ENCODE measurements at places on chromosomes 13 and 19.

GRCh38 chr13:76889254-76889653 lies 3.0 kb upstream of the KCTD12 start:
- DNase-seq, result no peak

DNA sequence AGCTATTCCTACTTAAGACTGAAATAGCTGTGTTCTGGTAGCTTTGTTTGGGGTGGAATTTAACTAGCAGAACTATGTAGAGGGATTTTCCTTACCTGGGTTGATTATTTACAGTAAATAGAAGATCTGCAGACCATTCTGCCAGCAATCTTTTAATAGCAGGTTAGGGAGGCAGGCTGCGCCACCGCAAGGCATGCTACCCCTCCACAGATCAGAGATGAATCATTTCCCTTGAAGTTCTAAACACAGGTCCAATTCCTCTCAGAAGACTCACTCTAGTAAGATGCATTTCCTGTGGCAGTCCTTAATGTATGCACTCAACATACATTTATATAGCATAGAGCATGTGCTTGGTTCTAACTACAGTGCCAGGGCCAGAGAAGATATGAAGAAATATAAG lies 109.0 kb downstream of the TNFRSF19 start:
- DNase-seq, result no peak

DNA sequence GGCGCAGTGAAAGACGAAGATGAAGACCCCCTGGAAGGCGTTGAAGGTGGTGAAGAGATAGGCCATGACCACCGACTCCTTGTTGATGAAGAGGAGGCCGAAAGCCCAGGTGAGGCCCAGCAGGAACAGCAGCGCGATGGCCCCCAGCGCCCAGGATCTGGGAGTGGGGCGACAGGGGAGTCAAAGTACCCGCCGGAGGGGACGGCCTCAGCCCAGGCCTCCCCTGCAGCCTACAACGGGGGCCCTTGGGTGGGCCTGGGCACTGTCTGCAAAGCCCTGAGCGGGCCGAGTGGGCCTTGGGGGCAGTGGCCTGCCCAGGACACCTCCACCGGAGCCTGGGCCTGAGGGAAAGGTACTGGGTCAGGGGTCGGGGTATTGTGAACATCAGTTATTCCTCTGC lies 19.0 kb upstream of the ASF1B start:
- DNase-seq, result no peak

DNA sequence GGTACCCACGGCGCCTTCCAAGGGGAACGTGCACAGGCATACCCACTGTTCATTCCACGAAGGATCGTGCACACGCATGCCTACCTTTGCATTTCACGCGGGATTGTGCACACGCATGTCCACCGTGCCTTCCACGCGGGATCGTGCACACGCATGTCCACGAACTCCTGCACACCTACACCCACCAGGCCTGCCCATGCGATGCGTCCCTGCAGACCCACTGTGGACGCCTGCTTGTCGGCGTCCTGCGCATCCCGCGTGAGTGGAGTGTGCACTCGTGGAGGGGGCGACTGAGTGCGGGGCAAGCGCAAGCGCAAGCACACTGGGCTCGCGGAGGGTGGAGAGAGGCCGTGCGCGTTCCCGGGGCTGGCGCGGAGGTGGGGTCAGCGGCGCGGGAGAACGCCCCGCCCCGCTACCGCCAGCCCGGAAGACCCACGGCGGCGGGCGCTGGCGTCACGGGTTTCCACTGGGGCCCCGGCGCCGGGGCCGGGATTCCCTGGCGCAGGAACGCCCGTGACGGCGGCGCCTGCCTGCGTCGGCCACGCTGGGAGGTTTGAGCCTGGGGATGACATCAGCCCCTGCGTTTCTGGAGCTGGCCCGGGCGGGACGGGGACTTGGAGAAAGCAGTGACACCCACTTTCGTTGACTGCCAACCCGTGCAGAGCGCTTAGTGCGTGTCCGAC lies 18.7 kb downstream of the GADD45B start:
- peak; percentile 47 for DNase-seq

- DNase-seq, result no peak
These were observed 141.0 kb upstream of the TMTC4 start for GRCh38 chr13:100815476-100816046.

DNA sequence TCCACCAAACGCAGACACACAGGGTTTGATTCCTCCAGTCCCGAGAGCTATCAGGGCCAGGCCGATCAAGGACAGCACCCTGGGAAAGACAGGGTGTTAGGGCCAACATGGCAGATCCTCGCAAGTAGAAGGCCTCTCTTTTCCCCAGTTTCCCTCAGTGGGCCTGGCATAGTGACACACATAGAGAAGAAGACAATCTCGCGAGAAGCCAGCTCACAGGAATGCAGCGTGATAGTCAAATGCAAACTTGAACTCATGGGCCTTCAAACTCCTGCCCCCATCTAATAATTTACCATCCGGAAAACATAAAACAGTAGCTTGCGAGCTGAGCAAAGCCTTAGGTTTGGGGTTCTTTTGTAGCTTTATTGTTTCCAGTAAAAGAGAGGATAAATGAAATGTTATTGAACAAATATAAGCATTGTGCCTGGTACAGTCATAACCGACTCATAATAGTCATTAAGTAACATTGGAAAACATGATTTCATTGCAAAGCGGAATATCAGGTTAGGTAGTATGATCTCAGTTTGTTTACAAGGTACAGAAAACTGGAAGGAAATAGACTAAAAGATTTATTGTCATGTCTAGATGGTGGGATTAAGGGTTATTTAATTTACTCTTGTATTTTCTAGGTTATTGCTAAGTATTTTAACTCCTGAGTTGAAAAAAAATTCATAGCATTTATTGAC lies 30.5 kb downstream of the SLC15A1 start:
- DNase-seq, result no peak

- no peak for DNase-seq
These were observed 1599.1 kb downstream of the PCDH9 start for GRCh38 chr13:65631078-65631477.

GRCh38 chr19:10928563-10929401 lies at the start of the genes TIMM29 and YIPF2:
Gene TIMM29 (plus strand): TSS chr19:10928811. CDS start chr19:10928823, 12 bp downstream.
Gene YIPF2 (minus strand): TSS chr19:10928639. CDS start chr19:10928410, 229 bp downstream.
- DNase-seq, result peak; percentile 98

- DNase-seq, result peak; percentile 95
These were observed 157.2 kb downstream of the TM9SF2 start for GRCh38 chr13:99658261-99658991.

DNA sequence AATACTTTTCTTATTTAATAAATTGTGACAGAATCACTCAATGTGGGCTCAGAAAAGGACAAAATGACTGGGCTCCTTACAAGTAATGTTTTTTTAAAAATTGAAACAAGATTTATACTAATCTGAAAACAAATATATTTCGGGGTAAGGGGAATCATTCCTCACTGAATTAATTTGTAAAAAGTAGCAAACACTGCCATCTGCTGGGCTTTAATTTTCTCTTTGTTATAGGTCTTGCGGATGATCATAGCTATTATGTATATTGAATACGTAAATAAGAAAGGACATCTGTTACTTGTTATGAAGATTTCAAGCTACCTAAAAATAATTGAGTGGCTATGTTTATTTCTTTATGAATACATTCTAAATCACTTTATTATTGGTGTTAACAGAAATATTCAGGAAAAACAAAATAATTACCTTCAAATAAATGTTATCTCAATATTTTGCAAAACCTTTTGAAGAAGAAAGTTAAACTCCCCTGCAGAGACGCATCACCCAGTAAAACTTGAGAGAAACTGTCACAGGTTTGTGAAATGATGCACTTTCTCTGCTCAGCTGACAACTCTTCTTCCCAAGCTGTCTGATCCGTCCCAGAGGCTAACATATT lies 17.8 kb upstream of the ENOX1 start:
- DNase-seq, result peak; percentile 73

- DNase-seq, result no peak
These were observed 27.2 kb downstream of the GPX4 start for GRCh38 chr19:1130771-1131717.

GRCh38 chr19:288911-289310 lies 2.3 kb downstream of the PLPP2 start:
- DNase-seq, result no peak

- no peak for DNase-seq
These were observed 114.5 kb downstream of the URI1 start for GRCh38 chr19:30056580-30056979.

DNA sequence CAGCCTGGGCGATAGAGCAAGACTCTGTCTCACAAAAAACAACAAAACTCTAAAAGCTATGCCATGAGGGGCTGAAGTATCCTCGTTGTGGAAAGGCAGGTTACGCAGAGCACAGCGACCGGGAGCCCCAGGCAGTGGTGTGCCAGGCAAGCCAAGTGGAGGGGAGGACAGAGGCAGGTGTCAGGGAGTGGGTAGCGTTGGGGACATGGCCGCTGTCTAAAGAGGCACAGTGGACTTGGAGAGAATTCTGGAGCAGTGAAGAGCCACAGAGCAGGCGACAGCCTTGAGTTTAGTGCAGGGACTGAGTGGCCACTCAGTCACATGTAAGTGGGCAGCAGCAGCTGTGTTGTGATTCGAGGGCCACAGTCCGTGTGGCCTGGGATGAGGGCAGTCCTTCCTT lies 541.7 kb downstream of the FGF9 start:
- DNase-seq, result no peak

- DNase-seq, result no peak
These were observed 220.8 kb downstream of the COG6 start for GRCh38 chr13:39876258-39876657.

DNA sequence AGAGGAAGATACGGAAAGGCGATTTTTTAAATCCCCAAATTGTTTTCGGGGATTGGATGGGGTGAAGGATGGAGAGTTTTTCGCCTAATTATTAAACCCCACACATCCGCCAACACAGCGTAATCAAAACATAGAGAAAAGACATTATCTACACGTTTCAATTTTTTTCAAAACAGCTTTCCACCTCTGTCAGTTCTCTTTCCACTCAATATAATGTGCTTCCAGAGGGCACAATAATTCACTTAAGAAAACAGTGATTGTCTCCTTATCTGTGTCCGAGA lies 435 bp upstream of the OBI1 start:
- no peak for DNase-seq

- no peak for DNase-seq
These were observed 75.0 kb upstream of the OXGR1 start for GRCh38 chr13:97069050-97069815.

GRCh38 chr13:96431044-96431581 lies 341.2 kb downstream of the HS6ST3 start:
- no peak for DNase-seq

GRCh38 chr19:16771618-16772017 lies 52.0 kb downstream of the NWD1 start:
- DNase-seq, result peak; percentile 65

GRCh38 chr13:99974939-99975561 lies 3.5 kb upstream of the ZIC5 start:
- DNase-seq, result no peak

DNA sequence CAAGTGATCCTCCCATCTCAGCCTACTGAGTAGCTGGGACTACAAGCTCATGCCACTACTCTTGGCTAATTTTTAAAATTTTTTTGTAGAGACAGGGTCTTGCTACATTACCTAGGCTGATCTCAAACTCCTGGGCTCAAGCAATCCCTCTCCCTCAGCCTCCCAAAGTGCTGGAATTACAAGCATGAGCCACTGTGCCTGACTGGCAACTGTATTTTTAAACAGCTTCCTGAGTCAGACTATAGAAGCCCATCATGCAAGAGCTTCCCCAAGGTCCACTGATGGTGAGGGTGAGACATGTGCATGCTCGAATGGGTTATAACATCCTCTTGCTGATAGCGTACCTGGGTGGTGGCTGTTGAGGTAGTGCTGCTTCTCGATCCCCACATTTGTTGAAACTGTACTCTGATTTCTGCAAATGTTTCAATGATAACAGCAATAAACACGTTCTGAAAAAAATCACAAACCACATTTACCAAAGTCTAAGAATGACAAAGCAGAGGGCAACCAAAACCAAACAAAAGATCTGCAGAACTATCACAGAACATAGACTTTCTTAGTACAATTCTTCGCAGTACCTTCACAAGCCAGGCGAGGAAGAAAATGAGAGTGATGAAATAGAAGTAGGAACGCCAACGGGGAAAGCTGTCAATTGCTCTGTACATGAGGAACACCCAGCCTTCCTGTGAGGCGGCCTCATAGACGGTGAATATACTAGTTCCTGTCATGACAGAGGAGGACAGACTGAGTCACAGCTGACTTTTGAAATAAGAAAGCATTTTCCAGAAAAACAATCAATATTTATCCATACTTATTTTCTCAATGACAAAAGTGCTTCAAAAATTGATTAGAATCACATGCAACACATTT lies 124.4 kb downstream of the NALCN start:
- DNase-seq, result no peak

DNA sequence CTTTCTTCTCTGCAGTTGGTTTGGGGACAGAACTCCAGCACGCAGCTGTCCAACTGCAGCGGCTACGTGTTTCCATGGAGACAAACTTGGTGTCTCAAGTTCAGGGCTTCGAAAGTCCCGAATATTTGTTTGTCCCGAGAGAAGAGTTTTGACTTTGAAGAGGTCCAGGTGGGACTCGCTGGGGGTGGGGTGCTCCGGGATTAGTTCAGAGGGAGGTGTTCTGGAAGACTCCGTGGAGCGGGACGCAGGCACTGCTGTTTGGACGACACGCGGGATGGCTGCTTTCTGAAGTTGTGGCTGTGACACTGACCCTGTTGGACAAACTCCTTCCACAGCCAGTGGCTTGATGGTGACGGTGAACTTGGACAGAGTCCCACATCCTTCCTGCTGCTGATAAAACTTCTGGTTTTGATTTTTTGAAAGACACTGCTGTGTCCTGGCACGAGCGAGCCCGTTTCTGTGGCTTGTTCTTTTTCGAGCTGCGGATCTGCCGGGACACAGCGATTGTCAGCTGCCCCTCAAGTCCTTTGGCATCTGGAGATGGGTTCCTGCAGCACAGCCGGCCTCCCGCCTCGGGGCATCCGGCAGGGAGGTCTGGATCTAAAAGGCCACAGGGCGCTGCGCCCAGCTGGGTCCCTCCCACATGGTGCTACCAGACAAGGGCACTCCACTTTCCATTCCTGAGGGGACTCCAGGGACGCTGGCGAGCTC lies 15.9 kb upstream of the RANBP3 start:
- DNase-seq, result no peak

GRCh38 chr19:36182612-36183244 lies 30.5 kb upstream of the COX7A1 start:
- DNase-seq, result no peak

DNA sequence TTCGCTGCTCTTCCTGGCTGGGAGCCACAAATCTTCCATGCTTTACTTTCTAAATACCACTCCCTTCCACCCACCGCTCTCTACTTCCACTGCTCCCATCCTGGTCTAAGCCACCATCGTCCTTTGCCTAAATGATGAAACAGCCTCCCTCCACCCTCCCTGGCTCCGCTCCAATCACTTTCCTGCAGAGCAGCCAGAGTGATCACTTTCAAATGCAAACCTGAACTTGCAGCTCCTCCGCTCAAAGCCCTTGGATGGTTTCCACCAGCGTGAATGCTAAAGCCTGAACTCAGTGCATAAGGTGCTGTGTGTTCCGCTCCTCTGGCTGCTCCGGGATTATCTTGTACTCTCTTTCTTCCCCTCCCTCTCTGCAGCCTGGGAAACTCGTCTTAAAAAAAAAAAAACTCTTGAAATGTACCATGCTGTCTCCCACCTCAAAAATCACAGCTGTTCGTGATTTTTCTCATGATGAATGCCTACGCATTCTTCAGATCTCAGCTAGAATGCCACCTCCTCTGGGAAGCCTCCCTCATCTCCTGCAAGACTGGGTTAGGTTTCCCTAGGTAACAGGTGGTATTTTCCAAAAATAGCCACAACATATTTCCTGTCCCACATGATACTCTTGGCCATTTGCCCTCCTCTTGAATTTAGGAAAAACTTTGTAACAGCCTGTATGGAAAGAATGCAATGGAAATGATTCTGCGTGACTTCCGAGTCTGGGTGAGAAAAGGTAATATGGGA lies 3.7 kb upstream of the SIN3B start:
- peak; percentile 79 for DNase-seq

- DNase-seq, result peak; percentile 95
These were observed 2.0 kb downstream of the REX1BD start for GRCh38 chr19:18590273-18591272.

- no peak for DNase-seq
These were observed 54.7 kb upstream of the WASF3 start for GRCh38 chr13:26502826-26503225.
